ENCODE measurements at places on chromosomes 7 and 10.

GRCh38 chr10:52653263-52653909, 119.2 kb downstream of the MBL2 start:
- DNase-seq = no peak

GRCh38 chr7:139330333-139331030, 10.7 kb upstream of the FMC1 start:
- DNase-seq = no peak

GRCh38 chr10:128539510-128540127, 413.4 kb upstream of the MKI67 start:
- DNase-seq = no peak

GRCh38 chr10:12262278-12262981, 66.4 kb downstream of the CDC123 start:
- no peak for DNase-seq

All from stimulated activated naive CD4-positive, alpha-beta T cell (primary cell).